ENCODE measurements at places on chromosomes 4 and X.

DNA sequence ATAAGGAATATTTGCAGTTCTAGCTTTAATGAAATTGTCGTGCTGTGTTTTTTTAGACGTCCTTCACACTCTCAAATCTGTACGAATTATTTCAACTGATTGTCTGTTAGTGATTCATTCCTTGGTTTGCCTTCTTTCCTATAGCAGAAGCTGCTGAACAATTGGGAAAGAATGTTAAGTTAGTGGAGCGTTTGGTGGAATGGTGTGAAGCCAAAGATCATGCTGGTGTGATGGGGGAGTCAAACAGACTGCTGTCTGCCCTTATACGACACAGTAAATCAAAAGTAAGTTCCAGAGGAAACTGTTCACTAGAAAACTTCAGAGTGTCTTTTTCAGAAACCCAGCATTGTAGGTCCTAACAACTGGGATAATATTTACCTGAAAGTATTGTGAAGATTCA, 159.9 kb downstream of the RAP1GDS1 start:
- DNase-seq = no peak

DNA sequence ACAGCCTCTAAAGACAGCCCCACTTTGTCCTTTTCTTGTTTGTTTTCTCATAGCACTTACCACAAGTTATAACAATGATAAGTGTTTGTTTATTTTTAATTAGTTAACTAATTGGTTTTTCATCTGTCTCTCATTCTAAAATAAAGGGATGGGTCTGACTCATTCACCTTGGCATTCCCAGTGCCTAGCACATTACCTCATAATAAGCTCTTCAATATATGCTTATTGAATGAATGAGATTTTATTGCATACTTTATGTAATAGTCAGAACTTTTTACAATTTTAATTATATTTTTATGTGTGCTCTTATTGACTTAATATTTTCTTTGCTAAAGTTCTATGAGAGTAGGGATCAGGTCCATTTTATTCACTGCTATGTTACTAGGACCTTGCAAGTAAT, 22.8 kb upstream of the PRKG2 start:
- no peak for DNase-seq

- DNase-seq = no peak
Observed at GRCh38 chr4:48490012-48490679, at the start of gene ZAR1. TSS of gene ZAR1 (plus strand) at chr4:48490252. CDS start at chr4:48490292, 40 bp downstream.

- DNase-seq = no peak
Observed at GRCh38 chr4:69974631-69975030, 9.1 kb upstream of the CSN2 start.

- DNase-seq = no peak
Observed at GRCh38 chr4:189981970-189982369, 41.3 kb downstream of the FRG1 start.

- no peak for DNase-seq
Observed at GRCh38 chrX:56113785-56114436, 118.2 kb upstream of the KLF8 start.

GRCh38 chr4:67333664-67334063, 211.6 kb downstream of the CENPC start:
- DNase-seq = no peak

DNA sequence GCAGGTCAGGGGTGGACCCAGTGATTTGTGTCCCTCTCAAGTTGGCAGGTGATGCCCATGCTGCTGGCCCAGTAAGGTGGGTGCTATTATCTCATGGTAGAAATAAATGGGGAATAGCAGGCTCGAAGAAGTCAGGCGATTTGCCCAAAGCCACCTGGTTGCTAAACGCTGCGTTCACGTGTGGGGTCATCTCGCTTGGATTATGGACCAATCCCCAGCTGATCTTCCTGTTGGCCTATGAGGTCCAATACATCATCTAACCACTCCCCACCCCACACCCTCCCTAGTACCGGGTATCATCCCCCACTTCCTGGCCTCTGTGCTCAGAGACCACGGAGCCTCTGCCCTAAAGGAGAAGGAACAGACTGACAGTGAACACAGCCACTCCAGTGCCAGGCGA, 18.3 kb upstream of the MSX1 start:
- DNase-seq = no peak

DNA sequence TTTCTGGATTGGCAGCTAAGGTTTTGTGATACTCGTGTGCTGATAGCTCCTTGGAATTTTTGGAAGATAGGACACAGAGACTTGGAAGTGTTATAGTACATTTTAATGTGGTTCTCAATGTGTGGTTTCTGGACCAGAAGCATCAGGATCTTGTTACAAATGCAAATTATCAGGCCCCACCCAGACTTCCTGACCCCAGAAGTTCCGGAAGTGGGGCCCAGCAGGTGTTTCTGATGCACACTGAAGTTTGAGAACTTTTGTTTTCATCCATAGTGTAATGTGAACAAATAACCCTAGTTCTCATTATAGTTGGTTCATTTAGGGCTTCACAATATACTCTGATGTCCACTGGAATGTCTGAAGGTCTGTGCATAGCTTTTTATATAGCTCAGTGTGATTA, 49.6 kb downstream of the LAMP2 start:
- DNase-seq = peak; percentile 89

GRCh38 chr4:3158841-3159240, 84.4 kb downstream of the HTT start:
- DNase-seq = no peak

- no peak for DNase-seq
Observed at GRCh38 chr4:7416745-7417432, 17.8 kb downstream of the PSAPL1 start.

DNA sequence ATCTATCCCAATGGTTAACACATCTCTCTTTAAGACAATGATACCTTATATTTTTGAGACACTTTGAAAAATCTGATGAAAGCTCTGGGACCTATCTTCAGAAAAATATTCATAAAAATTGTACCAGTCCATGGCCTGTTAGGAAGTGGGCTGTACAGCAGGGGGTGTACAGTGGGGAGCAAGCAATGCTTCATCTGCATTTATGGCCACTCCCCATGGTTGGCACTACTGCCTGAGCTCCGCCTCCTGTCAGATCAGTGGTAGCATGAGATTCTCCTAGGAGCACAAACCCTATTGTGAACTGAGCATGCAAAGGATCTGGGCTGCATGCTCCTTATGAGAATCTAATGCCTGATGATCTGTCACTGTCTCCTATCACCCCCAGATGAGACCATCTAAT, 42.6 kb downstream of the C4orf51 start:
- DNase-seq = peak; percentile 32

DNA sequence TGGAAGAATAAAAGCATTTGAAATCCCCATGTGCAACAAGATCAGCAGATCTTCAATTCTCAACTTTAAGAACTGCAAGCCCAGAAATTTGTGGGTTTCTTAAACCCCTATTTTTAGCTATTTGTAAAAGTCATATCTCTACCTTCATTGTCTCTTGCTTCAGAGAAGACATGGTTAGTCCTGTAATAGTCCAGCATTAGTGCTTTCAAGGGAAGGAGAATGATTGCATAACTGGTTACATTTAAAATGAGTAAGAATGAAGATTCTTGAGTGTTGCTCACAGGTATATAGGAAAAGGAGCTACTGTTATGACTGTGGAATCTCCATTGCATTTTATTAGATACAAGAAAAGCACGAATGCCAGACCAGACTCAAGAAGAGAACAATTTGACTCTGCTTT, 84.0 kb downstream of the CCSER1 start:
- no peak for DNase-seq

DNA sequence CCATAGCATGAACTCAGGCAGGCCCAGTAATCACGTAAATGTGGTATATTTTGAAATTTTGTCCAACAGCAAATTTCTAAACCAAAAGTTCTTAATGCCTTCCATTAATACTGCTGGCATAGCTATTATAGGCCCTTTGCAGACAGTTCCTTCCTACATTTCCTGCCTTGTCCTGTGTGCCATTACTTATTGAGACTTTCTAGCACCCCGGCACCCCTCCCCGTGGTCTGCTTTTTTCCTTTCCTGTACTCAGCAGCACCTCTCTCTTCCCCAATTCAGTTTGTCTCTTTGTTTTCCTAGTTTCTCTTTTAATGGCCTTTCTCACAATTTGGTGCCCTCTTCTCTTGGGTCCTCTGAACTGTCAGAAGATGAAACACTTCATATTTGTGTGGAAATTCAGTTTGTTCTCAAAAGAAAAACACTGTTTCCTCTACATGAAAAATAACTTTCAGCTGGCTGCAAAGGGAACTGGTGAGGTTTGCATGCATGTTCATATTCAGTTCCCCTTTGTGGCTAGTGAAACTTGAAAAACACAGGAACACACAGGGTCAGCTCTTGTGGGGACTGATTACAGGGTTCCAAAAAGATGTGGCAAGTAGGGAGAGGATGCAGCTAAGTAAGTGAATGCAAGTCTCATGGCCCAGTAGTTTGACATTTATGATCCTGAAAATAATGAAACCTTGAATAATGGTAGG, 17.1 kb downstream of the GPR34 start:
- DNase-seq = peak; percentile 72

DNA sequence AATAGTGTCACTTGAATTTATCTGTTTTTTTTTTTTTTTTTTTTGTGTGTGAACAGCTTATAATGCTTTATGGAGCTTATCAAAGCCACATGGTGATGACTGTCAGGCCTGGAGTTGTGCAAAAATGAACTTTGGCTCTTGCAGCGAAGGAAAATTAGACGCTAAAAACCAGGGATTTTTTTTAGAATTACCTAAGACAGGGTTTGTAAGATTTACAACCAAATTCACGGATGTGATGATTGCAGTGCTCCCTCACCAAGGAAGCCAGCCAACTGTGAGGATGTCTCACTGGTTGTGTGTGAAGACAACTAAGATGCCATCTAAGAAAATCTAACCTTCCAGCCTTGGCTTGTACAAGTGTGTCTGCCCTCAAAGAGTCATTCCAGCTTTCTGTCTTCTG, 127.1 kb upstream of the SLC4A4 start:
- DNase-seq = no peak

DNA sequence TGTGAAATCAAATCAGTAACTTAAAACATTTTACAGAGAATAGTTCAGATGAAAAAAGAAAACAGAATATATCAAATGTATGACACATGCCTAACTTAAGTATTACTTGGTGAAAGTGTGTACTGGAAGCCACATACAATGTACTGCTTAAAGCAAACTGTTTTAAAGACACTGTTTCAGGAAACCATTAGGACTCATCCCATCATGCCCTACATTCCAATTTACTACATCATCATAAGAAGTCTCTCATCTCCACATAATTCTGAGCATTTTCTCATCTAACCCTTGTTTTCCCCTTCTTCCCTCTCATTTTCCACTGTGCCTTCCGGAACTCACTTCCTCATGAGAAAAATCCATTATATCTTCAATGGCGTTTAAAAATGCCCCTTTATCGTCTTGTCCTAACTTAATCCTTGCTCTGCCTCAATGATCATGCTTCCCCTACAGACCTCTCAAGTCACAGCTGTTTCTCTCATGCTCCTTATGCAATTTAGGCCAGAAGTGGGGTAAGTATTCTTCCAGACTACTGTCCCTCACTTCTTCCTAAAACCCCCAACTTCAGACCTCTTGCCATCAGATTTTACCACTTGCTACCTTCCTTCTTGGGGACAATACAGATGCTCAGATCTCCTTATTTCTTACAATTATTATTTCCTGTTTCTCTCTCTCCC, 26.8 kb upstream of the FGF5 start:
- DNase-seq = no peak

DNA sequence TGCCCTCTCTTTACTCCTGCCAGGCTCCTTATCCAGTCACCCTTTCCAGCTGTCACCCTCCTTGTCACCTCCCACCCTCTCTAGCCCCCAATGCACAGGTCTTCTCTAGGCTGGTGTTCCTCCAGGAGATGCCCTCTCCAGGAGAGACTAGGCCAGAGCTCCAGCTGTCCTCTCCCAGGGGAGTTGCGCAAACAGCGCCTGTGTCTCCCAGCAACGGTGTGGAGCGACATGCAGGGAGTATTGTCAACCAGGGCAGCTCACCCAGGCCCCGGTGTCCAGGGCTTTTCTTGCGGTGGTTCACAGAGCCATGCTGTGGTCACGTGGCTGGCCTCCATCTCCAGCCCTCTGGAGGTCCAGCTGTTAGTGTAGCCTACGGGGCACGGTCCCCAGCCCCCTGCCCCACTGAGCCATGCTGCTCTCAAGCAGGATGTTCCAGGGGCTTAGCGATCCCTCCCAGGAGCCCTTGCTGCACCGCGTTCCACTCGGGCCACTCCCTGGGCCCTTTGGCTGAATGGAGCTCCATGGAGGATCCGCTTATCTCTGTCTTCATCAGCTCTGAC, 34.8 kb downstream of the CCNQ start:
- no peak for DNase-seq

- no peak for DNase-seq
Observed at GRCh38 chr4:13461191-13461905, 22.8 kb downstream of the RAB28 start.

DNA sequence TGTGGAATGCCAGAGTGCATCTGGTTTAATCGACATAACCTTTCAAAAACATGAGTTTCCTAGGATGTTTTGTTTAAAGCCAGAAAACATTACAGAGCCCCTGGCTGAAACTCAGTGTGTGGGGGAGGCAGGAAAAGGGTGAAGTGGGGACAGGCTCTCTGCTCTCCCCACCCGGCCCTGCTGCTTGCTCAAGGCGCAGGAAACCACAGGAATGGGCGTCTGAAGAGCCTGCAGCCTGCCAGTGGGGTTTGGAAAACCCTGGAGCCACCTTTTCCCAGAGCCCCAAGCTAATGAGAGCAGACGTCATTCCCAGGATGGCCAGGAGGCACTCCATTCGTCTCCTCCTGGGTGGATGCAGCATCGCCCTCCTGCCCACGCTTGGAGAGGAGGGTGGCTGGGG, 240.6 kb downstream of the AFAP1 start:
- DNase-seq = no peak

Data from common myeloid progenitor, CD34-positive (primary cell).